ENCODE measurements at places on chromosomes 12 and 14.

- no peak for DNase-seq
Measured at GRCh38 chr12:54830199-54830598, 24.1 kb upstream of the MUCL1 start.

GRCh38 chr12:1030779-1031178 lies 39.8 kb downstream of the ERC1 start:
- DNase-seq: no peak

GRCh38 chr14:81087230-81087629 lies 131.8 kb downstream of the TSHR start:
- no peak for DNase-seq

DNA sequence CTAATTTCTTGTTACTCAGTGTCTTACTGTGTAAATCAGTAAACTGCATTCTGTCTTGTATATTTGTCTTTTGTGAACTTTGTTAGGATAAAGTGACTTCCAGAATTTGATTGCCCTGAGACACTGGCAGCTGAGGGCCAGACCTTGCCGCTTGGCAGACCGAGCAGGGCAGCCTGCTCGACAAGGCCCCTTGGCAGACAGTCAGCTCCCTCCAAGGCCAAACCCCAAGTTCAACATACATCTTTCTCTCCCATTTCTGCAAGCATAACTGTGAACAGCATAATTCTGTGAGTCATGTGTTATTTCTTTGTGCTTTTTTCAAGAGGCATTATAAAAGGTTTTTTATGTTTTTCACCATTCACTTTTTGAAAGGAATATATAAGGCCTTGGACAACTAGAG lies 39.2 kb upstream of the BMAL2 start:
- no peak for DNase-seq

- DNase-seq: peak; percentile 69
Measured at GRCh38 chr12:32920506-32921085, 24.0 kb upstream of the PKP2 start.

DNA sequence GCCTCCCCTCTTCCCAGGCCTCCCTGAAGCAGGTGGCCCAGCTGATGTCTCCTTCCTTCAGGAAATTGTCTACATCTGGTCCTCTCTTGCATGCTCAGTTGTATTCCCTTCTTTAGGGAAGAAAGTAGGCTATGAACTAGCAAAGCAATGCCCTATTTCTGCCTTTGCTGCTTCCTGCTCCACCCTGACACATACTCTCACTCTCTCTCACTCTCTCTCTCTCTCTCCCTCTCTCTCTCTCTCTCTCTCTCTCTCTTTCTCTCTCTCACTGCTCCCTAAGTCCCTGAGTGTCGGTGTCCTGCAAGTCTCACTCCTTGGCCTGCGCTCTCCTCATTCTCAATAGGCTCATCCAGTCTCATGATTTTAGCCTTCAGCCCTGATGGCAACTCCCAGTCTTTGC lies 19.4 kb upstream of the PARP11 start:
- no peak for DNase-seq

- DNase-seq: no peak
Measured at GRCh38 chr12:57889500-57889989, 43.0 kb upstream of the CTDSP2 start.

DNA sequence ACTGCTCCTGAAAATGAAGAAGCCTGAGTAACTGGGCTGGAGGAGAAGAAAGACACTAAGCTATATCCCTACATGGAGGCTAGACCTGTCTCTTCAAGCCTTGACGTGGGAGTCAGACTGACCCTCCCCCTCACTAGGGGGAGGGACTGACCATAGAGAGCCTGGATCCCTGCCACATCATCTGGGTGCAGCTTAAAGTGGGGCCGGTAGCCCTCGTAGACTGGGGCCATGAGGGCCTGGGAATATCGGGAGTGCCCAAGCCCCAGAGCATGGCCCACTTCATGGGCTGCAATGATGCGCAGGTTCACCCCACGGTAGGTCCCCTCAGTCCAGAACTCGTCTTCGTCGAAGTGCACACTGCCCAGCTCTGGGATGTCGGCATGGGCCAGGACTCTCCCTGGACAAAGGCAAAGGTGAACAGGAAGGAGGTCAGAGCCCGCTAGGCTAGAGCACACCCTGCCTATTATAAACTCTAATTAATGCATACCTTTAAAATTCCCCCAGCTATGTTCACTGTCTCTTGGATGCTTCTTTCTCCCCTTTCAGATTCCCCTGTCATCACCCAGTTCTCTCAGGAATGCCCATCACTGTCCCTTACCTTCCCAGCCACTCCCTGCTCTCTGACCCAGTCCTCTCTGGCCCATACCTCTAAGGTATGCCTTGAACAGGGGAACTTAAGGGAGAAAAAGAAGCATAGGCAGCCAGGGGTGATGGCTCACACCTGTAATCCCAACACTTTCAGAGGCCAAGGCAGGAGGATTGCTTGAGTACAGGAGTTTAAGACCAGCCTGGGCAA lies 3.2 kb downstream of the MMP19 start:
- DNase-seq: no peak

DNA sequence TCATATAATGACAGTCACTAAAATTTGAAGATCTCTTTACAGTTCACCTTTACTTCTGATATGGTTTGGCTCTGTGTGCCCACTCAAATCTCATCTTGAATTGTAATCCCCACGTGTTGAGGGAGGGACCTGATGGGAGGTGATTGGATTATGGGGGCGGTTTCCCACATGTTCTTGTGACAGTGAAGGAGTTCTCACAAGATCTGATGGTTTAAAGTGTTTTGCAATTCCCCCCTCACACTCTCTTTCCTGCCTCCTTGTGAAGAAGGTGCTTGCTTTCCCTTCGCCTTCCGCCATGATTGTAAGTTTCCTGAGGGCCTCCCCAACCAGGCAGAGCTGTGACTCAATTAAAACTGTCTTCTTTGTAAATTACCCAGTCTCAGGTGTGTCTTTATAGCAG lies 27.3 kb upstream of the CD9 start:
- DNase-seq: peak; percentile 53

- DNase-seq: no peak
Measured at GRCh38 chr12:130212384-130212989, 50.2 kb downstream of the FZD10 start.

GRCh38 chr12:27233814-27234213 lies 10.3 kb upstream of the STK38L start:
- no peak for DNase-seq

GRCh38 chr12:69243099-69244084 lies 4.0 kb downstream of the CPSF6 start:
- DNase-seq: no peak

DNA sequence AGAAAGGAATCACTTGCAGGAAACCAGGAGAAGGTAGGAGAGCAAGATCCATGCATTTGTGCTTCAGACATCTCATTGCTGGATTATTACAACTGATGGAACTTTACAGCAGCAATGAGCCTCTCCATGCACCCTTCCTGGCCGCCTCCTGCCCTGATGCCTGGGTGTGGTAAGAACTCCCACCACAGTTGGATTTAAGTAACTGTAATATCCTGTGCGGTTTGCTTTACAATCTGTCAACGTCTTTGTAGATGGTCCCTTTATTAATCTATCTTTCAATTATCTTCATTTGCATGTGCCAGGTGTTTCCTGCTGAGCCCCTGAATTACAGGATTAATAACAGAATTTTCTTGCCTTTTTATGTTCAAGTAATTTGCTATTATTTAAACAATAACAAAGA lies 1300.5 kb upstream of the TMEM132C start:
- no peak for DNase-seq

- DNase-seq: no peak
Measured at GRCh38 chr12:25971654-25972041, 13.2 kb downstream of the RASSF8 start.

- no peak for DNase-seq
Measured at GRCh38 chr14:36522972-36523715, 3.1 kb upstream of the NKX2-1 start.

- no peak for DNase-seq
Measured at GRCh38 chr12:49909356-49909755, 5.7 kb upstream of the FAIM2 start.

- DNase-seq: no peak
Measured at GRCh38 chr12:49854976-49855375, 12.1 kb upstream of the BCDIN3D start.

GRCh38 chr14:99516871-99517642 lies 35.8 kb downstream of the CCNK start:
- DNase-seq: no peak

DNA sequence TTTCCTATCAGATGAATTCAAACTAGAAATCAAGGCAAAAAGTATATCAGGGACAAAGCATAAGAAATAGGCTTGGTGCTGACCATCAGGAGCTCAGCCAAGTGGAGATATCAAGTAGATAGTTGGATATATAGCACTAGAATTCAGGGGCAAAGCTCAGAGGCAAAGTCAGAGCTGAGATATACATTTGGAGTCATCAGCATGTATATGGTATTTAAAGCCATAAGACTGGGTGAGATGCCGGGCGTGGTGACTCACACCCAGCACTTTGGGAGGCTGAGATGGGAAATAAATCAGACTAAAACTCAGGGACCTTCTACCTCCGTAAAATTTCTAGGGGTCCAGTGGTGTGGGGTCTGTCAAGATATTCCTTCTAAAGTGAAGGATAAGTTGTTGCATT lies 38.9 kb upstream of the LIMA1 start:
- DNase-seq: no peak

GRCh38 chr14:33734387-33734786 lies 216.5 kb downstream of the EGLN3 start:
- DNase-seq: no peak

GRCh38 chr14:24673059-24673458 lies 39.1 kb upstream of the GZMB start:
- DNase-seq: peak; percentile 48

DNA sequence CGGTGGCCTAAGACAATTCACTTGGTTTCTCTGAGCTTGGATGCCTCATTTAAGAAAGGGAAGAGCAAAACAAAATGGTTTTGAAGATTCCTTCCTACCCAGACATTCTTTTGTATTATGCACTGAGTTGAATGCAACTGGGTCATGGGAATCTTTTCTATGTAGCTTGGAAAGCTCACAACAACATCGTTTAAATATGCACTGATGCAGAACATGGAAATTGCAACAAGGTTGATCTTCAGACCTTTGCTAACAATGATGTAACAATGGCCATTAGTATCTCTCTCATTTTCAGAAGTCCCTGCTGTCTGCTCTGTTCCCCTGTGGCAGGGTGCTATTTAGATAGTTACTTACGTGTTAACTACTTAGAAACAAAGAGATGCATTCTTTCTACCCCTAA lies 30.1 kb upstream of the IGF1 start:
- DNase-seq: no peak

- no peak for DNase-seq
Measured at GRCh38 chr12:67925077-67925476, 64.2 kb upstream of the IFNG-AS1 start.

- DNase-seq: no peak
Measured at GRCh38 chr12:102848832-102849231, 68.2 kb downstream of the PAH start.

GRCh38 chr12:79001404-79001803 lies 136.8 kb downstream of the SYT1 start:
- DNase-seq: no peak

GRCh38 chr12:94898388-94898787 lies 105.1 kb downstream of the NDUFA12 start:
- DNase-seq: no peak

DNA sequence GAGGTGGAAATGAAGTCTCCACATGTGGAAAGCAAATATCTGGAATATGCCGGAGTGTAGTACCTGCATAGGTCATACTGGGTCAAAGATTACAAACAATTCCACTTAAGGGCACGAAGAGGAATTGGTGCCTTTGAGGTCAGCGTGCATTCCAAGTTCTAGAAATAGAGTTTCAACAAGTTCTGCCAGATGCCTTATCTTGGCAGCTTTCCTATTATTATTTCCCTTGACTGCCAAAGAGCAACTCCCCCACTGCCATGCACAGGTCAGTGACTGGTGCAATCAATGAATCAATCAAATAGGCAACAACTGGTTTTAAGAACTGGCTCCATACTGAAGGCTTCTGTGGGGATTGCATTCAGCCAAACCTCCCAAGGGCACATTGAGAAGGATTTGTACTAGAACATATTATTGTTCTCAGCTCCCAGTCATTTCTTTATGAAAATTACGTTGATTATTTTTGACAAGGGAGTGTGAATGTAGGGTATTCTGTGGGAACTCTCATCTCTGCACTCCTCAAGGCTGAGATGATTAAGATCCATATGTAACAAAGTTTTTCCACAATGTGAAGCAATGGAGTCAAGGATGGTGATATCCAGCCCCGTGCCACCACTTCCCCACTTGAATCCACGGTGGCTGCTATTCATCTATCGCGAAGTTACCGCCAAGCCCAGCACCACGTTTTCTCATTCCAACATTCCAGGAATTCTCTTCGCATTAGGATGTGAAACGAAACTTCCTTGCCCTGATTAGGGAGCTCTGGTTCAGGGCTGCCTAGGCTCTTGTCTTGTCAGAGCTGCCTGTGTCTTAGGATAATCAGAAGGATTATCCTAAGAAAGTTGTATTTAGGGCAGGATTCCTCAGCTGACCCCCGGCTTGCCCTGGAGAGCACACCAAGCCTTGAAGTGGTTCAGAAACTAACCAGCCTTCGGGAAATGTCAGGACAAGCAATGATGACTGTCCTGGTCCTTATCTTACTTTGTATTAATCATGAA lies 115.1 kb upstream of the PCED1B start:
- DNase-seq: no peak

DNA sequence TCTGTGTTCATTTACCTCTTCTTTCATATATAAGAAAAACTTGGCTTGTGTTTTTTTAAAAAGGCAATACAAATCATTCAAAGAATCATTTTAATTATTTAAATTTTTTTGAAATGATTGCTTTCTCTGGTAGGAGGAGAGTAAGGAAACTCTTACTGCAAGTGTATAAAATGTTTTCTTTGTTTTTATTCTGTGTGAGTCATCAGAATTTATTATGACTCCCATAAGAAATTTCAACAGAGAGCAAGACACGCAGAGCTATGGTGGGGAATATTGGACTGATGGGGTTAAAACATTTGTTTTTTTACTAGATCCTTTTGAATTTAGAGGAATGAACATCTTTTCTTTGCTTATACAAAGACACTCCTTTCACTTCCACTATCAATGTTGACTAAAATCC lies 119.1 kb upstream of the ATXN7L3B start:
- no peak for DNase-seq

GRCh38 chr12:96053476-96054243 lies 18.3 kb upstream of the LTA4H start:
- no peak for DNase-seq

DNA sequence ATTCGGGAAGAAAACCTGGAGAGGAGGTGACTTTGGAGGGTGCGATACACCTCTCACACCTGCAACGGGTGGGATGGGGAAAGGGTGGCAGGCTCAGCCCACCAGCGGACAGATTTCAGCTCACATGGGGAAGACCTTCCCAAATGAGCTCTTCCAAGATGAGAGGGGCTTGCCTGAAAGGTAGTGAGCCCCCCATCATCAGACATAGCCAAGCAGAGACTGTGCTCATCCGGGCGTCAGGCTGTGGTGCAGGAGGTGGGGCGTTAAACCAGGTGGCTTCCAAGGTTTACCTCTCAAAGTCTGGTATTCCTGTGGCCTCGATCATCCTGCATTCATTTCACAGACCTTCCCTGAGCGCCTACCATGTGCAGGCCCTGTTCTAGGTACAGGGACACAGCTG lies 105.4 kb upstream of the FKBP4 start:
- no peak for DNase-seq

Data from inflammatory macrophage (primary cell).